ENCODE measurements at places on chromosomes 6 and 20.

DNA sequence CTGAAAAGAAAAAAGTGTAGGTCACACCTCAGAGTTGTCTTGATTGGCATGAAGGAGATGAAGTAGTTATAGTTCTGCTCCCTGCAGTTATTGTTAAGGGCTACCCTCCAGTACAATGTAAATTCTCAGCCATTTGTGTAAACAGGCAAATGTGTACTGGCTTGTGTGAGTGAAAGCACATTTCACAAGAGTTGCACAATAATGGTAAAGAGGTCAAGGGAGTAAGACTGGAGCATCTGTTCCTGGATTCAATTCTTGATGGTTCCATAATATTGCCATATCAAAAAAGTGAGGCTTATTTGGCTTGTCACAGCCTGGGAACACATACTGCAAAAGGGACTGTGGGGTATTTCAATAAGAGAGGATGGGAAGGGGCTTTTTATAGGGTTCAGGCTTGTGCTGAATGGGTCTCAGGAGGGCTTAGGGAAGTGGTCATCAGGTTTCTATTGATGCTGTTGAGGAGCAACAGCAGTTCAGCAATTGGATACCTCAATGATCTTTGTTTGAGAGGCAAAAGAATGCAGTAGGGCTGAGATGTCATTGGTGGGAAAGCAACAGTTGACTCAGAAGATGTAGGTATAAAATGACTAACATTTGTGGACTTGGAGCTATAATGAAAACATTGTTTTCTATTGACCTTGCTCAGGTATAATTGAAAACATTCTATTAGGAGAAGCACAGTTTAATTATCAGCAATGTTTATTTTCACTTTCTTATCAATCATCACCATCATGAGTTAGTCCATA is 402.6 kb downstream of the BCKDHB start:
- DNase-seq = no peak

GRCh38 chr6:30759575-30760239 is 15.4 kb upstream of the IER3 start:
- no peak for DNase-seq

DNA sequence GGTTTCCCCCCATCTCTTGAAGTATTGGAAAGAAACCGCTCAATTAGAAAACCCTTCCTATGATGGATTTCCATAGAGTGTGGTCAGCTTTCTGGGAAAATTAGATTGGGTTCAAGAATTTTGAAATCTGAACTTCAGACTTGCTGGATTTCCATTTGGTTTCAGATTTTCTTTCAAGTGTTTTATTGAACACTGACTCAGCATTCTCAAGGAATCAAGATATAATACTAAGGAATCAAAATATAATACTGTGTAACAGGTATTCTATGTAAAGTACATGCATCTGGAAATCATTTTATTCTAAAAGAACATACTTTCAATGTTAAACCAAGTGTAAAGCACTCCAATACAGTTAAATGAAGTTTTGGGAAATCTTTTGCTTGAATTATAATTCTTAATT is 94.7 kb upstream of the CCN2 start:
- no peak for DNase-seq

- no peak for DNase-seq
Measured at GRCh38 chr6:157059781-157060180, 263.5 kb downstream of the TMEM242 start.

- DNase-seq = no peak
Measured at GRCh38 chr6:12037798-12038197, 25.7 kb downstream of the HIVEP1 start.

- DNase-seq = no peak
Measured at GRCh38 chr6:159871241-159871640, 19.5 kb upstream of the MAS1 start.

- no peak for DNase-seq
Measured at GRCh38 chr6:135144673-135145062, 36.4 kb upstream of the MYB start.

- no peak for DNase-seq
Measured at GRCh38 chr6:106908386-106908840, 66.1 kb downstream of the CD24 start.

GRCh38 chr20:11372876-11373790 is 544.6 kb upstream of the BTBD3 start:
- no peak for DNase-seq
